ENCODE measurements at places on chromosomes 11 and 22. TPM values are rescaled to one million over a fixed set of nuclear protein-coding genes. Genes with fewer than 3 reads are reported as not detected.

DNA sequence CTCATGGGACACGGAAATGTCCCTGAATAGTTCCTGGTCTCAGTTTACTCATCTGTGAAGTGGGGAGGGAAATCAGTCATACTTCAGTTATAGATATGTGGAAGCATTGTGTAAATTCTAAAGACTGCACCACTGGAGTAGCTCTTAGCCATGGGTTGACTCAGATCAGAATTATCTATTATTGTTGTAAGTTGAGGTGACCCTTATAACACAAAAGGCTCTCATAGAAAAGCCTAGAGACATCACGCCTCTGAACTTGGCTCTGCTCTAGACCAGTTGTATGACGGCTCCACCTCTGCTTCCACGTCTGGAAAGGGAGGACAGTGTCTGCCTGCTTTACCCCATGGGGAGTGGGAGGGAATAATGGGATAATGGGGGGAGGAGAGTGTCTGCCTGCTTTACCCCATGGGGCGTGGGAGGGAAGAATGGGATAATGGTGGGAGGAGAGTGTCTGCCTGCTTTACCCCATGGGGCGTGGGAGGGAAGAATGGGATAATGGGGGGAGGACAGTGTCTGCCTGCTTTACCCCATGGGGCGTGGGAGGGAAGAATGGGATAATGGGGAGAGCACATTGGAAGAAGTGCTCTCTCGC lies 98.2 kb downstream of the AMOTL1 start:
- DNase-seq = no peak

DNA sequence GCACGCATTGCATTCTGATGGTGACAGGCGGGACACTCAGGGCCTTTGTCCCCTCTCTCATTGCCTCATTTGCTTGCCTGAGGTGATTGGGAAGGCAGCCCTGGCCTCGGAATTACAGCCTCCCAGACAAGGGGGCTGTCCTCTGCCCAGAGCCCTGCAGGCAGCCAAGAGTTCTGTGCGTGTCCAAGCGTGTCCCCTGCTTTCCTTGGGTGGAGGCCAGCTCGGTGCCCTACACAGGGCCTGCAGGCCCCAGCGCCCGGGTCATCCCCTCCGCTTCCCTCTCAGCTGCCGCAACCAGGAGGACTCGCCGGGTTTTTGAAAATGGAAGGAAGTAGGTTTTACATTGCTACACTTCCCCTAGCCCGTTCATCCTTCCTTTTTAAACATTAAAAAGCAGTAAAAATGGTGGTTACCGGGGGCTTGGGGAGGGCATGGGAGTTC lies 1.9 kb downstream of the GRAMD4 start:
- no peak for DNase-seq

DNA sequence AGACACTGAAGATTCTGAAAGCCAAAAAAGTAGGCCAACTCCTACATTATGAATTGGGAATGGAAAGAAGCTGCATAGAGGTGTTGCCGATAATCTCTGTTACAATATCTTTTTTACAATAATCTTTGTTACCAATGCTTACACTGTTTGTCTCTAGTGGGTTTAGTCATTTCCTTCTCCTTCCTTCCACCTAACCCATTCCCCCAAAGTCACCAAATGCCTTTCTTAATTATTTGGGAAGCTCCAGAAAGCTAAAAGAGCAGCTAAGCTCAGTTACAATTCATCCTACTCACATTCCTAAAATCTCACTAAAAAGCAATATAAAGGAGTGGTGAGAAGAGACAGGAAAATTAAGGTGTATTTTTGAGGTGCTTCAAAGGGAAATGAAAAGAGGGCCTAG lies 313.7 kb downstream of the SWAP70 start:
- DNase-seq = no peak

DNA sequence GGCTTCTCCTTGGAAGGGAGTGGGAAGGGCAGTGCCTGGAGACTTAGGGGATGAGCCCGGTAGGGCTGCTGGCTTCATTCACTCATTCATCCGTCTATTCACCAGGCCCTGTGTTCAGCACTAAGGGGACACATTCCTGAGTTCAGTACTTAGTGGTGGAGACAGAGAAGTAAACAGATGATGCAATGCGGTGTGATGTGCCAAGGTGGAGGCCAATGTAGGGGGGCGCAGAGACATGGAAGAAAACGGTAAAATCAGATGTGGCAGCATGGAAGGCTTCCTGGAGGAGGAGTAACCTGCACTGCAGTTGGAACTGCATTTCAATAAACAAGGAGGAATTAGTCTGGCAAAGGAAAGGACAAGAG lies 21.3 kb downstream of the GRIK4 start:
- DNase-seq = no peak

DNA sequence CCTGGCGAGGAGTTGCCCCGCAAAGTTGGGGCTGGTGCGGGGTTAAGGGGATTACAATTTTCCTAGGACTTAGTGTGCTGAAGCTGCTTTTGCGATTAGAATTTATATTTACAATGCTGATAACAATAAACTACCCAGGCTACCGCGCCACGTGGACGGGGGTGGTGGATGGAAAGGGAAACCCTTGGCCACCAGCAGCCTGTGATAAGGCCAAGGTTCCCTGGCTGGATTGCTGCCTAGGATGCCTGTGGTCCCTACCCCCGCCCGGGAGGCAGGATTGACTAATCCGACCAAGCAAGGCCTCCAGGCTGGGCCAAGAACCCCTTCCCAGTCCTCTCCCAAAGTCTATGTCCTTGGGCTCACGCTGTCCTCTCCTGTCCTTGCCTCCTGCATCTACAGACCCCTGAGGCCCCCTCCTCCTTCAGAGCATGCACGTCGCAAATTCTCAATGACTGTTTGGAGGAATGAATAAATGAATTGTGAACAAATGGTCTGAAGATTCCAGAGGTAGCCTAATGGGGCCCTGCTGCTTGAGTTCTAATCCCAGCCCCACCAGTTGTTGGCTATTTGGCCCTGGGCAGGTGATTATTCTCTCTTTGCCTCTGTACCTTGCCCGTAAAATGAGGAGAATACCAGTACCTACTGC lies 7.6 kb upstream of the CHKA start:
- DNase-seq = no peak

GAL3ST3 gene
- total RNA-seq = 21.1 TPM

GSC2 gene
- total RNA-seq = 0.48 TPM

GRCh38 chr22:47695176-47695575 lies 932.7 kb downstream of the TBC1D22A start:
- no peak for DNase-seq

- no peak for DNase-seq
Observed at GRCh38 chr11:18757811-18758210, 31.8 kb upstream of the IGSF22 start.

CRYBB3 gene
- 0.58 TPM for total RNA-seq

All from H1 (cell line).